CD4-positive, alpha-beta memory T cell (primary cell): ENCODE measurements at places on chromosomes 7 and 10. TPM values are rescaled to one million over a fixed set of nuclear protein-coding genes. Genes with fewer than 3 reads are reported as not detected.

The FKBP6 gene
- not detected for total RNA-seq

The SCART1 gene
- 11.2 TPM for total RNA-seq

The NEURL1 gene
- total RNA-seq = 0.83 TPM

The ZNF316 gene
- 59.4 TPM for total RNA-seq

The FBXL13 gene
- 0.49 TPM for total RNA-seq

The PITX3 gene
- total RNA-seq = not detected

The AKR1C2 gene
- total RNA-seq = not detected

The NPC1L1 gene
- total RNA-seq = 0.23 TPM

- H3K27ac ChIP-seq = no peak overlapping the region
- H3K27me3 ChIP-seq = no peaks in the 10 kb centered on the region
- no peaks in the 10 kb centered on the region for H3K4me1 ChIP-seq
- no peak for DNase-seq
- no peaks in the 10 kb centered on the region for H3K36me3 ChIP-seq
- no peak overlapping the region for H3K4me3 ChIP-seq
Measured at GRCh38 chr10:34444223-34445183, 370.6 kb downstream of the PARD3 start.

DNA sequence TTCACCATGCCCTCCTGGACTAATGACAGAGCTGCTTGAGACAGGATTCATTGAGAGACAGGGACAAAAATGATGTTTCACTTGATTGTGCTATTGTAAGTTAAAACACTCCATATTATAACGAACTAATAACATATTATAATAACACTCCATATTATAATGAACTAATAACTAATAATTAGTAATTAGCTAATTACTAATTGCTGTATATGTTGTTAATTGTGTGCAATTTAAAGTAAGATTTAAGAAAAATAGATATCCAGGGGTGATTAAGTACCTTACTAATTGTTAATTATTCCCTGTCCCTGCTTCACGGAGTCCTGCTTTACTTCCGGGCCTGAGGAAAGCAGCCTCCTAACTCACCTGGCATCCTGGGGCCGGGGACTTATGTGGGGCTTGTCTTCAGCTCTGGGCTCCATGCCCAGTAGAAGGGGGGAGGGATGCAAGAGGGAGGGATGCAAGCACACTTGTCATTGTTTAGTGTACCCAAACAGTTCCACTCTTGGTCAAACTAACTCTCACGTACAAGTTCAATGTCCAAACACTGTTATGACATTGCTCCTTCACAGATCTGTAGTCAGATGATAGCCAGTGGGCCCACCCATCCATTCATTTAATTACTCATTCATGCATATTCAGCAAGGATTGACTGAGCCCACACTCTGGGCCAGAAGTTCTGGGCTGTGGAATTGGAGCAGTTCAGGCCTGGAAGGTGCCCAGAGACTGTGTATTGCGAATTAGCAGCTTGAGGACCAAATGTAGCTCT is 53.8 kb downstream of the COL13A1 start:
- DNase-seq = no peak
- no peaks in the 10 kb centered on the region for H3K4me1 ChIP-seq
- H3K27me3 ChIP-seq = no peaks in the 10 kb centered on the region
- H3K4me3 ChIP-seq = no peak overlapping the region
- no peaks in the 10 kb centered on the region for H3K36me3 ChIP-seq
- no peak overlapping the region for H3K27ac ChIP-seq

- DNase-seq = no peak
- H3K4me1 ChIP-seq = peaks cover 50% of the 10 kb centered on the region
- H3K4me3 ChIP-seq = no peak overlapping the region
- no peak overlapping the region for H3K27ac ChIP-seq
- no peaks in the 10 kb centered on the region for H3K27me3 ChIP-seq
Measured at GRCh38 chr10:79140855-79141254, 72.1 kb downstream of the ZMIZ1 start.

DNA sequence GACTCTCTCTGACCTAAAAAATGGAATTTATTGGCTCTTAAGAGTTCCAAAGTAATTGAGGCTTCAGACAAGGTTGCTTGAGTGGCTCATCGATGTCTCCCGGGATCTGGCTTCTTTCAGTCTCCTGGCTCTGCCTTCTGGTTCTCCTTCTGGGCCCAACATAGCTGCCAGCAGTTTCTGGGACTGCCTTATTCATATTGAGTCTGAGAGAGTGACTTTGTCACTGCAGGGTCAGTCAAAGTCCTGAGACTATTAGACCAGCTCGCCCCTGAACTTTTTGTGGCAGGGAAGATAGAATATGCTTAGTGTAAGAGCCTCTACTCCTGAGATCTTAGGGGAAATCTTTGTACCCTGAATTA is 94.0 kb downstream of the MMRN2 start:
- no peak for DNase-seq
- no peaks in the 10 kb centered on the region for H3K36me3 ChIP-seq
- H3K4me1 ChIP-seq = no peaks in the 10 kb centered on the region
- H3K27me3 ChIP-seq = no peaks in the 10 kb centered on the region

DNA sequence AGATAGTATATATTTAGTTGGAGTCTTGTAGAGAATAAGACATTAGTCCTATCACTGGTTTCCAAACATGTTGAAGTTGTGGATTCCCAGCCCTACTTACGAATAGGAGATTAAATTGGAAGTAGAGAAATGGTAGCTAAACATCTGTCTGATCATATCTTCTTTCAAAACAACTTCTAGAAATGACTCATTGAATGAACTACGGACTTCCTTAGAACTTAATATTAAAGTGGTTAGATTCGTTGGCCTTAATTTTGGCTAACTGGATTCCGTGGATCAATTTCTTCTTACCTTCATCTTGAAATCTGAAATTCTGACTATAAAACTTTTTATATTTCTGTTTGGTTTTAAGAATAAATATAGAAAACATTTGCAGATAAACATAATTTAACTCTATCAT is 3.4 kb downstream of the PHF14 start:
- H3K27ac ChIP-seq = no peak overlapping the region
- H3K4me3 ChIP-seq = no peak overlapping the region
- DNase-seq = no peak
- no peaks in the 10 kb centered on the region for H3K27me3 ChIP-seq
- H3K36me3 ChIP-seq = no peaks in the 10 kb centered on the region
- H3K4me1 ChIP-seq = peaks cover 45% of the 10 kb centered on the region

- no peaks in the 10 kb centered on the region for H3K27me3 ChIP-seq
- DNase-seq = no peak
- no peak overlapping the region for H3K4me3 ChIP-seq
- H3K36me3 ChIP-seq = peaks cover 23% of the 10 kb centered on the region
- no peak overlapping the region for H3K27ac ChIP-seq
Measured at GRCh38 chr7:44116789-44117666, 6.3 kb downstream of the POLD2 start.

- H3K27me3 ChIP-seq = no peaks in the 10 kb centered on the region
- H3K36me3 ChIP-seq = no peaks in the 10 kb centered on the region
- no peak for DNase-seq
- no peak overlapping the region for H3K4me3 ChIP-seq
- no peaks in the 10 kb centered on the region for H3K4me1 ChIP-seq
Measured at GRCh38 chr7:19145434-19146115, 354 bp upstream of the FERD3L start.

- DNase-seq = no peak
- H3K27me3 ChIP-seq = no peaks in the 10 kb centered on the region
- no peak overlapping the region for H3K4me3 ChIP-seq
- H3K27ac ChIP-seq = no peak overlapping the region
- no peaks in the 10 kb centered on the region for H3K36me3 ChIP-seq
Measured at GRCh38 chr10:76729841-76730487, 907.6 kb downstream of the KCNMA1 start.

DNA sequence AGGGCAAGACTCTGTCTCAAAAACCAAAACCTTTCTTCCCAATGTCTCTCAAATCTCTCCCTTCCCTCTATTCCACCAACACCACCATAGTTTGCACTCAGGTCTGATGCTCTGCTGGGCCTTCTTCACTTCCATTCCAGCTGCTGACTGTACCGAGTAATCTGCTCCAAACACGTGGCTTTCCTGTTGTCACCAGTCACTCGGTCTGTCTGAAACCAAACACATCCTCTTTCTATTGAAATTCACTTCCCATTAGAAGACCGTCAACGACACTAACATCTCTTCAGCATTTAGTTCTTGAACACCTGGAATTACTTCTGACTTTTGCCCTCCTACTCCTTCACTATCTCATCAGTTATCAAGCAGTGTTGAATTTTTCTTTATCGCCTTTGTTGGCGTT is 4.7 kb upstream of the NRF1 start:
- no peak for DNase-seq
- H3K4me3 ChIP-seq = no peak overlapping the region
- H3K27ac ChIP-seq = no peak overlapping the region
- H3K4me1 ChIP-seq = peaks cover 12% of the 10 kb centered on the region
- H3K27me3 ChIP-seq = no peaks in the 10 kb centered on the region

DNA sequence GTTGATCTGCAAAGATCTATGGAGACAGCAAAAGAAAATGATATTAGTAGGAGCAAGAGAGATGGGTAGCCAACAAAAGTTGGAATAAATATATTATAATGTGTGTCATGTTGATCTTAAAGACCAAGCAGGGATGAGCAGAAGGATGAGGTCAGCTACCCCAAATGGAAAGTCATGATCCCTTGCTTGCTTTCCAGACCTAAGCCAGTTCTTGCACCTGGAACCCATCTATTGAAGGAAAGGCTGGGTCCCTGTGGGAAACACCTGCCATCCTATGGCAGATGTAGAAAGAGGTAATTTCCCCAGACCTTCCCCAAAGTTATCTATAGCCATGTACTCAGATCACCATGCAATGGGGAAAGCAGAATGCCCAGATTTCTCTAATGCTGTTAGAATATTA is 52.5 kb downstream of the LYZL2 start:
- no peaks in the 10 kb centered on the region for H3K27me3 ChIP-seq
- no peak overlapping the region for H3K27ac ChIP-seq
- DNase-seq = no peak

DNA sequence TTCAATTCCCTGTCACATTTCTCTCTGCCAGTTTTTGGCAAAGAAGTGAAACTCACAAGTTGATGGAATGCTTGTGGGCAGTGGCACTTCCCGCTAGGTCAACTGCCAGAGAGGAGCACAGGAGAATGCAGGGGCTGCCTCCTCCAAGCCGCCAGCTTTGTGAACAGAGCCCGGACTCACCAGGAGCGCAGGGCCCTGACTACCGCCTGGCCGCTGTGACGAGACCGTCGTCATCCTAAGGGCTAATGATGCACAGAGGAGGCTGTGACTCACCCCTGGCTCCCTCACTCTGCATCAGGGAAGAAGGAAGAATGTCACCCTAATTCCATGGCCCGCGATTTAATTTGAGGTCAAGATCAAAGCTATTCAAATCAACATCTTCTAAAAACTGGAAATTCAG is 123.9 kb downstream of the TAX1BP1 start:
- H3K27me3 ChIP-seq = no peaks in the 10 kb centered on the region
- H3K4me3 ChIP-seq = no peak overlapping the region
- no peaks in the 10 kb centered on the region for H3K36me3 ChIP-seq
- no peak for DNase-seq
- no peak overlapping the region for H3K27ac ChIP-seq

DNA sequence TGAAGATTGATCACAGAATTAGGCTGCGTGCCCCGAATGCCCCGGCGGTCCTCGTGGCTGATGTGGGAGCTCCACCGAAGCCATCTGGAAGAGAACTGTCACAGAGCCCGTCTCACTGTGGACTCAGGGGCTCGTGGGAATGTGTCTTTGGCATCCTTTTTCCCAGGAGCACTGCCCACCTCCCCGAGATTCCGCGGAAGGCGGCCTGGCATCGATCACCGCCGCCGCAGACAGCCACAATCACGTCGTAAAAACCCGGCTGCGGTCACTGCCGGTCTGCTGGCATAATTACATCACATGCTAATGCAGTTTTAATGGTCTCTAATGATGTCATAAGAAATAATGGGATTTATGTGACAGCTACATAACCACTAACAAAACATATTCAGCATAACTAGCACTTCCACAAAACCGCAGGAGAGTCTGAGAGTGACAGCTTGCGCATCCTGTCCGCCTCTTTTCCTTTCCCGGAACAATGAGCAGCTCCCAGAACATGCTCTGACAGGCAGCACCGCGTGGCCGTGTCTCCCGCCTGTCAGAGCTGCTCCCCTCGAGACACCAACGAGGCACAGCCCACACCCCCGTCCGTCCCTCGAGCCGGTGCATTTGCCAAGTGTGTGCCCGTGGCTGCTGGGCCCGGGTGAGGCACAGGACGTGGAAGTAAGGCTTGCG is 490.0 kb downstream of the PTPRN2 start:
- no peaks in the 10 kb centered on the region for H3K36me3 ChIP-seq
- no peaks in the 10 kb centered on the region for H3K27me3 ChIP-seq
- H3K27ac ChIP-seq = no peak overlapping the region
- no peaks in the 10 kb centered on the region for H3K4me1 ChIP-seq

GRCh38 chr7:2105280-2105679 is 127.5 kb downstream of the MAD1L1 start:
- H3K27me3 ChIP-seq = no peaks in the 10 kb centered on the region
- H3K4me3 ChIP-seq = no peak overlapping the region
- H3K36me3 ChIP-seq = no peaks in the 10 kb centered on the region
- no peak for DNase-seq

DNA sequence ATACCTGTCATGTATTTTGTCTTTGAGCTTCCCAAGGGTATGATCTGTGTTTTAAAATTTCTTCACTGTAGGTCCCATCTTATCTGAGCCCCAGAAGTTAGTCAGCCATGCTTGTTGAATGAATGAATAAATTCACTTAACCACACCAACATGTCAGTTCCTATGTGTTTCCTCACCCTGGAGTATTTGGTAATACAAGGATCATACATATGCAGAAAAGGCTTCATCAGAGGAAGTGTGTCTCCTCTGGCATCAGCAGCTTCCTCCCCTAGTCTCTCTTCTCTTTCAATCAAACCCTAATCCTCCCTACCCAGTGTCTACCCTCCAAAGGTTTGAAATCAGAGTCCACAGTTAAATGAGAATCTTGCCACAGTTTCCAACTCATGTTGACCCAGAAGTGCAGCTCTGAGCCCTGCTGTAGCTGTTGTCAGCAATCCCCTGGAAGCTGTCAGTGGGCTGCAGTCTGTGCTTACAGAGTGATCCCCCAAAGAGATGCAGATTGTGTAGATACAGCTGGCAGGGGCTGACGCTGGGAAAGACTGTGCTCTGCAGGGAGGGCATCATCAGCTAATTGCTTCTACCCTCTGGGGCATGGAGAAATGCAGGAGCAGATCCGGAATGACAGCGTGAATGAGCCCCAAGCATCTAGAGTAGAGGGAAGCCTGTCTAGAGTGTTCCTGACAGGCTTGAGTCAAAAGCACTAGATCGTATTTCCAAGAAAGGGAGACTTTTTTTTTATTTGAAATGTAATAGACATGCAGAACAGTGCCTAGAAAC is 105.0 kb upstream of the WDR11 start:
- H3K27ac ChIP-seq = no peak overlapping the region
- H3K27me3 ChIP-seq = no peaks in the 10 kb centered on the region
- no peaks in the 10 kb centered on the region for H3K36me3 ChIP-seq
- H3K4me3 ChIP-seq = no peak overlapping the region

GRCh38 chr10:3480990-3481315 is 304.1 kb downstream of the KLF6 start:
- H3K27ac ChIP-seq = no peak overlapping the region
- DNase-seq = no peak
- no peaks in the 10 kb centered on the region for H3K36me3 ChIP-seq
- no peak overlapping the region for H3K4me3 ChIP-seq
- peaks cover 20% of the 10 kb centered on the region for H3K4me1 ChIP-seq
- H3K27me3 ChIP-seq = no peaks in the 10 kb centered on the region
